ENCODE measurements at places on chromosomes 13 and 19.
A peak's percentile ranks its signal among the peaks of the same experiment; 100 is the strongest.

GRCh38 chr19:45817725-45818301 is 2.7 kb upstream of the RSPH6A start:
- DNase-seq, result no peak

DNA sequence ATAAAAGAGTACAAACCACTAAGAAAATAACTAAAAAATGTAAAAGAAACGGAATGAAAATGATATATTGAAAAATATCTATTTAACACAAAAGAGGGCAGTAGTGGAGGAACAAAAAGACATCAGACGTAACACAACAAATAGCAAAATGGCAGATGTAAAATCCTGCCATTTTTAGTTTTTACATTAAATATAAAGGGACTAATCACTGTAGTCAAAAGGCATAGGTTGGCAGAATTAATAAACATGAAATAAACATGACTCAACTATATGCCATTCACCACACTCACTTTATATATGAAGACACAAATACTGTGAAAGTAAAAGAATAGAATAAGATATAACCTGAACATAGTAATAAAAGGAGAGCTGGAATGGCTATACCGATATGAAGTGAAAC is 11.0 kb downstream of the MTUS2 start:
- DNase-seq, result no peak

- DNase-seq, result no peak
Measured at GRCh38 chr13:38204556-38204955, 145.1 kb upstream of the UFM1 start.

DNA sequence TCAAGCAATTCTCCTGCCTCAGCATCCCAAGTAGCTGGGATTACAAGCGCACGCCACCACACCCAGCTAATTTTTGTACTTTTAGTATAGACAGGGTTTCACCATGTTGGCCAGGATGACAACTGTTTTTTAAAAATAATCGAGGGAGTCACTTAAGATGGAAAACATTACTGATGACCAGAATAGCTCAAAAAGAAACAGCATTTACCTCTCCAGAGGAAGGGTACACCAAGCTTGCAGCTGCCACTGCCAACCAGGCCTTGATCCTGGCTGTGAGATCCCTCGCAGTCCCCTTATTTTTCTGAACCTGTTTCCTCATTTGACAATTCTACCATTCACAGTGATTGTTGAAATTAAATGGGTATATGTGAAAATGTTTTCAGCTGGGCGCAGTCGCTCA is 14.5 kb downstream of the PDCD5 start:
- DNase-seq, result no peak

GRCh38 chr19:33290956-33291622 is 11.2 kb downstream of the CEBPA start:
- DNase-seq, result no peak

GRCh38 chr19:867855-868457 is 8.5 kb downstream of the CFD start:
- no peak for DNase-seq

DNA sequence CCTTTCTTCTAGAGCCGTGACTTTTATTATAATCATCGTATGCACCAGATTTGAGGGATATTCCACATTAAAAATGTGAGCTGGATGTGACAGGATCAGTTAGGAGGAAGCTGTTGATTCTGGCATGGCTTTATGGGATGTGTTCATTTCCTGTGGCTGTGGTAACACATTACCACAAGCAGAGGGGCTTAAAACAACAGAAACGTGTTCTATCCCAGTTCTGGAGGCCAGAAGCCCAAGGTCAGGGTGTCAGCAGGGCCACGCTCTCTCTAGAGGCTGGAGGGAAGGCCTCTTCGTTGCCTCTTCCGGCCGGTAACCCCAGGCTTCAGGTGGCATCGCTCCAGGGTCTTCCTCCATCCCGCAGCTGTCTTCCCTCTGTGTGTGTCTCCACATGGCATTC is 14.5 kb downstream of the MED25 start:
- DNase-seq, result no peak

DNA sequence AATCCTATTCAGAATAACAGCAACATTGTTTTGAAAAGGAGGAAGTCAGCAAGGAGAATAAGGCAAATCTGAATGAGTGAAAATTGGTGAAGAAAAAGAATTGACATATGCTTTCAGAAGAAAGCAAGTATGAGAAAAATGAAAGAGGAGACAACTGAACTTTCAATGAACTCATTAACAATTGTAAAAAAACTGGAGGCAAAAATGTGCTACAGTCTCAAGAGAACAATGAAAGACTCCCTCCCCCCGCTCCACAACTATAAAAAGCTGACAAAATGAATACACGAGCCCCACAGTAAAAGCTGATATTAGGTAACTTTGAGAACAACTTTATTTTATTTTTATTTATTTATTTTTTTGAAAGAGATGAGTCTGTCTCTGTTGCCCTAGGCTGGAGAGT is 373.1 kb downstream of the DIAPH3 start:
- DNase-seq, result no peak

- peak; percentile 23 for DNase-seq
Measured at GRCh38 chr13:50387051-50387581, 371.9 kb downstream of the KCNRG start.

All from GM10248 (cell line).